ENCODE measurements at places on chromosomes 1 and 21. TPM values are rescaled to one million over a fixed set of nuclear protein-coding genes. Genes with fewer than 3 reads are reported as not detected.

The STPG1 gene
- 8.2 TPM for total RNA-seq

The TCHH gene
- 0.19 TPM for total RNA-seq

The IPP gene
- total RNA-seq = 2.3 TPM

The RUNX3 gene
- 5.7 TPM for total RNA-seq

The NBPF6 gene
- 0.26 TPM for total RNA-seq

The KIF17 gene
- total RNA-seq = 1.4 TPM

Data from A549 treated with ZK216348 at 1 μM for 4 hours (cell line).